ENCODE measurements at places on chromosomes 3 and 15. TPM values are rescaled to one million over a fixed set of nuclear protein-coding genes. Genes with fewer than 3 reads are reported as not detected.

AGBL1 gene
- total RNA-seq, result 0.13 TPM

GRCh38 chr3:175430983-175431773, 572.0 kb downstream of the NAALADL2 start:
- H3K36me3 ChIP-seq, result no peaks in the 10 kb centered on the region
- no peaks in the 10 kb centered on the region for H3K4me1 ChIP-seq
- H3K27me3 ChIP-seq, result no peaks in the 10 kb centered on the region
- H3K27ac ChIP-seq, result no peak overlapping the region

DNA sequence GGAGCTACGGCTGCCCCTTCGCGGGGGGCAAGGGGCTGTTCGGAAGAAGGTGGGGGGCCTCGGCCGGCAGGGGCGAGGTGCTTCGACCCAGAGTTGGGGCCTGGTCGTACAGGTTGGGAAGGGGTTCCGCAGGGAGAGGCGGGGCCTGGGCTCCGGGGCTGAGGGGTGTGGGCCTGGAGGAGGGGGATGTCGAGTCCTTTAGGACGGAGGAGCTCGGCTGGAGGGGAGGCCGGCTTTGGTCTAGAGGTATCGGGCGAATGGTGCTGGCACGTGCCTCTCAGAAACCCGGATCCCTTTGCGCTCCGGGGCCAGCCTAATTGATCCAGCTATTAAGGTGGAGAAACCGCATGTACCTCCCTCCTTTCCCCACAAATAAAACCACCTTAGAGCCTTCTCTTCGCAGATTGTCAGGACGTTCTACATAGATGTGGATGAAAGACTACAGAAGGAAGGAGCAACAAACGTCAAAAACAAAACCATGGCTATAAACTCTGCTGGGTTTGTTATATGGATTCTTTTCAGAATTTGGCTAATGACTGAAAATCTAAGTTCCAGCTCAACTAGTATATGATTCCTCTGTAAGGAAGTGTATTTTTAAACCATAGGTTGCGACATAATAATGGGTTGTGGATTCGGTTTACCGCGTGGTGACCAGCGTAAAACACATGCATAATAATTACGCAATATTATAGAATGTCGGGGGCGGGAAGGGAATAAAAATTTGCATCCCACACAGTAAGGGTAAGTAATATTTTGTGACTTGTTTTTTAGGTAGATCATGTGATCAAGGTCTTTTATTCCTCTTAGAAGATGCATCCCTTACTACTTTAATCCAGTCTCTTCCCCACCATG, 644 bp upstream of the NGLY1 start:
- no peaks in the 10 kb centered on the region for H3K36me3 ChIP-seq
- H3K27ac ChIP-seq, result peak overlapping the region; percentile 90
- H3K27me3 ChIP-seq, result no peaks in the 10 kb centered on the region
- H3K4me3 ChIP-seq, result peak overlapping the region; percentile 77
- peaks cover 37% of the 10 kb centered on the region for H3K4me1 ChIP-seq

KBTBD13 gene
- 20.5 TPM for total RNA-seq

GRCh38 chr3:126308394-126309125, 48.6 kb downstream of the KLF15 start:
- no peaks in the 10 kb centered on the region for H3K27me3 ChIP-seq
- H3K4me3 ChIP-seq, result no peak overlapping the region
- no peak overlapping the region for H3K27ac ChIP-seq
- no peaks in the 10 kb centered on the region for H3K4me1 ChIP-seq

GRCh38 chr15:81029414-81030300, 28.9 kb downstream of the TLNRD1 start:
- H3K4me1 ChIP-seq, result peaks cover 74% of the 10 kb centered on the region
- DNase-seq, result no peak
- no peak overlapping the region for H3K4me3 ChIP-seq
- H3K36me3 ChIP-seq, result no peaks in the 10 kb centered on the region
- H3K27me3 ChIP-seq, result no peaks in the 10 kb centered on the region
- peak overlapping the region; percentile 27 for H3K27ac ChIP-seq

DNA sequence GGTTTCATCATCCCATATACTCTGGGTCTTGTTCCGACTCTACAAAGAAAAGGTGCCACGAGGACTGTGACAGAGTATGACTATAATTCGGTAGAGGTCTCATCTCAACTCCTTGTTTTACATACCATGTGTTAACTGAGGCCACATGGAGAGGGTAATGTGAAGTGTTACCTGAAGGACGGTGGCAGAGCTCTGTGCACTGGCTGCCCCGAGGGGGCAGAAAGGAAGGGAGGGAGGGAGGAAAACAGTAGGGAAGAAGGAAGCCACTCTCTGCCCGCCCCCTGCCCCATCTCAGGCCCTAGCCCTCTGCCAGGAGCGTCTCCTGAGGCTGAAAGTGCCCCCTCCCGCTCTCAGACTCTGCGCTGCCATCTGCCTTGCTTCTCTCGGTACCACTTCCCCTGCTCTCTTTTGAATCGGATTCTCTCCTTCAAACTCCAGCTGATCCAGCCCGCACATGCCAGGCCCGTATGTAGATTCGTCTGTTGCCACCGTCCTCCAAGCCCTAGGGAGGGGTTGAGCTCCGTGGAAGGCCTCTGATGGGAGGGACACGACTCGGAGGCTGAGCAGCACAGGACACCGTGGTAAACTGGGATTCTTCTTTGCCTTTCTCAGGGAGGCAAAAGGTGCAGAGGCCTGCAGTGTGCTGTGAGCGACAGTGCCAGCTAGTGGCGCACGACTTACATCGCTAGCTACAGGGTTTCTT, 70.5 kb upstream of the ATP10A start:
- peak overlapping the region; percentile 31 for H3K4me3 ChIP-seq
- H3K27me3 ChIP-seq, result no peaks in the 10 kb centered on the region
- peak; percentile 70 for DNase-seq
- no peaks in the 10 kb centered on the region for H3K4me1 ChIP-seq
- no peak overlapping the region for H3K27ac ChIP-seq

GRCh38 chr15:85761635-85762034, 33.1 kb downstream of the KLHL25 start:
- H3K36me3 ChIP-seq, result no peaks in the 10 kb centered on the region
- H3K27ac ChIP-seq, result no peak overlapping the region
- H3K4me1 ChIP-seq, result peaks cover 61% of the 10 kb centered on the region
- H3K27me3 ChIP-seq, result no peaks in the 10 kb centered on the region
- no peak for DNase-seq
- H3K4me3 ChIP-seq, result no peak overlapping the region

PCSK6 gene
- 34.0 TPM for total RNA-seq

DNA sequence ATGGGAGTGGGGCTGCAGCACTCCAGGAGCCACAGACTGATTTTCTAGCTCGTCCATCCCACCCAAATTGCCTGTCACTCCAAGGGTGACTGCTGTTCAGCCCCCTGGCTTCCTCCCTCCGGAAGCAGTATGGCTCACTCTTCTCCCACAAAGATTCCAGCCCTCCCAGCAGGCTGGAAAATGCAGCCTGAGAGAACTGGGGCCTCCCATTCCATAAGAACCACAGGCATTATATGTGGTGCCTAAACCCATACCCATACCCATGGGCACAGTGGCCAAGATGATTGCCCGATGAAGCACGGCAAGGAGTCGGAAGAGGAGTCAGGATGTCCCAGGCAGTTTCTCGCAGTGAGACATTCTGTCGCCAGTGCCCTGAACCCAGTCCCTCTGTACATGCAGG, 6.0 kb upstream of the VILL start:
- H3K4me1 ChIP-seq, result peaks cover 13% of the 10 kb centered on the region
- no peak overlapping the region for H3K4me3 ChIP-seq
- no peaks in the 10 kb centered on the region for H3K36me3 ChIP-seq
- H3K27me3 ChIP-seq, result no peaks in the 10 kb centered on the region
- no peak for DNase-seq

RASGRF1 gene
- not detected for total RNA-seq

HTR3E gene
- not detected for total RNA-seq

DNA sequence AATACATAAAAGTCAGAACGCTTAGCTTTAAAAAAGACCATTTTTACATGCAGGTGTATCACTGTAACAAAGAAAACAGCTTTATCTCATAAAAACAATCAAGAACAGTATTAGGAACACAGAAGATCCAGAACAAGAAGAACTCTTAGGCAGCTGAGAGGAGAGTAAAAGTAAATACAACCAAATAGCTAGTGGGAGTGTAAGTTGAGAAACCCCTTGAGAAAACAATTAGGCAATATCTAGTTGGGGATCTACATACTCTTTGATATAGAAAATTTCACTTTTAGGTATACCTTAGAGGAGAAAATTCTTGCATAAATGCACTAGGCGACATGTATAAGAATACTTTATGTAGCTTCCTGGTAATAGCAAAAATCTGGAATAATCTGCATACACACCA, 7.5 kb downstream of the TMF1 start:
- no peak overlapping the region for H3K27ac ChIP-seq
- H3K36me3 ChIP-seq, result no peaks in the 10 kb centered on the region
- no peak overlapping the region for H3K4me3 ChIP-seq

- H3K27ac ChIP-seq, result no peak overlapping the region
- H3K27me3 ChIP-seq, result no peaks in the 10 kb centered on the region
- peaks cover 52% of the 10 kb centered on the region for H3K4me1 ChIP-seq
- no peaks in the 10 kb centered on the region for H3K36me3 ChIP-seq
These were observed 71.2 kb downstream of the ARHGAP31 start for GRCh38 chr3:119365418-119365817.

GP5 gene
- 0.17 TPM for total RNA-seq

GRCh38 chr3:37906734-37907282, 45.1 kb downstream of the CTDSPL start:
- H3K4me1 ChIP-seq, result peaks cover 64% of the 10 kb centered on the region
- DNase-seq, result no peak
- no peaks in the 10 kb centered on the region for H3K36me3 ChIP-seq
- H3K27me3 ChIP-seq, result no peaks in the 10 kb centered on the region

DNA sequence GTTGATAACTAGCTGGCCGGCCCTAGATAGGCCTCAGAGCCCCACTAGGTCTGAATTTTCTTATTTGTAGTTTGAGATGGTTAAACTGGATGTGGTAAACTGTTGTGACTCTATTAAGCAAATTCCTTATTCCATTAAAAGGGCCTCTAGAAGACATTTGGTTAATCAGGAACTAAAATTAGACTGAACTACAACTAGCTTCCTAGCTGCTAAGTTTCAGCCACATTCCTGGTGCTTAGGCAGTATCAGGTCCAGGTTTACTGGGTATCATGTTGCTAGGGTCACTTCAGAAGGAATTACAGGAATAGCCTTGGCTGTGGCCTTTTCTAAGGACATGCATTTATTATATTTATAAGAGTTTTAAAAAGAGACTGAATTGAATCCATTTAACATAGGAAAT, 136.3 kb downstream of the PLD1 start:
- DNase-seq, result no peak
- H3K27me3 ChIP-seq, result no peaks in the 10 kb centered on the region
- peak overlapping the region; percentile 65 for H3K27ac ChIP-seq
- H3K4me1 ChIP-seq, result no peaks in the 10 kb centered on the region

TUSC7 gene
- total RNA-seq, result not detected

MRAS gene
- total RNA-seq, result 252 TPM

GRCh38 chr3:69322158-69322509, 63.8 kb downstream of the FRMD4B start:
- no peaks in the 10 kb centered on the region for H3K36me3 ChIP-seq
- H3K27me3 ChIP-seq, result no peaks in the 10 kb centered on the region
- peaks cover 82% of the 10 kb centered on the region for H3K4me1 ChIP-seq
- H3K4me3 ChIP-seq, result no peak overlapping the region
- peak overlapping the region; percentile 86 for H3K27ac ChIP-seq

CHRNA5 gene
- 1.5 TPM for total RNA-seq

TSEN2 gene
- 20.1 TPM for total RNA-seq

DNA sequence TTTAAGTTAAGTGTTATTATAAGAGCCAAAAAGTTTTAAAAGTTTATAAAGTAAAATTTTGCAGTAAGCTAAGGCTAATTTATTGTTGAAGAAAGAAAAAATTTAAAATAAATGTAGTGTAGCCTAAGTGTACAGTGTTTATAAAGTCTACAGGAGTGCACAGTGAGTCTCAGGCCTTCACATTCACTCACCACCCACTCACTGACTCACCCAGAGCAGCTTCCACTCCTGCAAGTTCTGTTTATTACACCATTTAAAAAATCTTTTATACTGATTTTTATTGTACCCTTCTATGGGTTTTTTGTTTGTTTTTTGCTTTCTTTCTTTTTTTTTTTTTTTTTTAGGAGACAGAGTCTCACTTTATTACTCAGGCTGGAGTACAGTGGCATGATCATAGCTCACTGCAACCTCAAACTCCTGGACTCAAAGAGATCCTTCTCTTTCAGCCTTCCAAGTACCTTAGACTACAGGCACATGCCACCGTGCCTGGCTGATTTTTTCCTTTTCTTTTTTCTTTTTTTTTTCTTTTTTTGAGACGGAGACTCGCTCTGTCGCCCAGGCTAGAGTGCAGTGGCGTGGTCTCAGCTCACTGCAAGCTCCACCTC, 25.9 kb downstream of the CSTA start:
- no peaks in the 10 kb centered on the region for H3K36me3 ChIP-seq
- no peak for DNase-seq
- no peaks in the 10 kb centered on the region for H3K27me3 ChIP-seq
- no peaks in the 10 kb centered on the region for H3K4me1 ChIP-seq
- no peak overlapping the region for H3K27ac ChIP-seq
- no peak overlapping the region for H3K4me3 ChIP-seq

- H3K27ac ChIP-seq, result no peak overlapping the region
- no peak overlapping the region for H3K4me3 ChIP-seq
- peaks cover 28% of the 10 kb centered on the region for H3K4me1 ChIP-seq
- DNase-seq, result no peak
- H3K27me3 ChIP-seq, result no peaks in the 10 kb centered on the region
- H3K36me3 ChIP-seq, result no peaks in the 10 kb centered on the region
These were observed 28.3 kb upstream of the GALNT15 start for GRCh38 chr3:16146015-16146730.

LSG1 gene
- total RNA-seq, result 18.6 TPM

DNAJC13 gene
- total RNA-seq, result 36.7 TPM

AHSG gene
- total RNA-seq, result not detected

SATB1 gene
- total RNA-seq, result 60.8 TPM

DNA sequence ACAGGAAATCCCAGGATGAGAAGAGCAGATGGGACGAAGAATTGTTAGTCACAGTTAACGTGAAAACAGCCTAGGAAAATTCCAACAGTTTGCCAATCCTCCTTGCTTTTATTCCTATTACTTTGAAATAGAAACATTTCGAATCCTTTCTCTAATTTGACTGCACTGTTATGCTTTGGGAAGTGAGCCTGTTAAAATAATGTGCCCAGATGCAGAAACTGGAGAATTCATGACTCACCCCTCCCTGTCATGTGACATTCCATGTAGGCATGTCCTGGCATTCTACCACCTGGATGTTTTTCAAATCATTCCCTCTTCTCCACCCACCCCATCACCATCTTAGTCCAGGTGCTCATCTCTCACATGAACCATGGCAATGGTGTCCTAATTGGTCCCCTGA, 107.3 kb downstream of the MINAR1 start:
- H3K36me3 ChIP-seq, result no peaks in the 10 kb centered on the region
- no peak overlapping the region for H3K4me3 ChIP-seq
- no peaks in the 10 kb centered on the region for H3K27me3 ChIP-seq
- no peak overlapping the region for H3K27ac ChIP-seq
- no peaks in the 10 kb centered on the region for H3K4me1 ChIP-seq
- no peak for DNase-seq

- H3K4me3 ChIP-seq, result no peak overlapping the region
- DNase-seq, result no peak
- H3K27me3 ChIP-seq, result no peaks in the 10 kb centered on the region
- no peaks in the 10 kb centered on the region for H3K4me1 ChIP-seq
These were observed 16.8 kb downstream of the SPTSSB start for GRCh38 chr3:161354554-161354953.

FEZF2 gene
- not detected for total RNA-seq
